ENCODE measurements at places on chromosomes 16 and 17. TPM values are rescaled to one million over a fixed set of nuclear protein-coding genes. Genes with fewer than 3 reads are reported as not detected.

The ANKRD40CL gene
- total RNA-seq: not detected

The CLEC10A gene
- total RNA-seq: 7.7 TPM

GRCh38 chr16:27489906-27490305 is 59.8 kb downstream of the GTF3C1 start:
- H3K4me3 ChIP-seq: no peak overlapping the region
- no peaks in the 10 kb centered on the region for H3K27me3 ChIP-seq
- peaks cover 13% of the 10 kb centered on the region for H3K36me3 ChIP-seq
- peak; percentile 32 for DNase-seq
- no peaks in the 10 kb centered on the region for H3K4me1 ChIP-seq

GRCh38 chr17:66413559-66414520 is 111.4 kb downstream of the PRKCA start:
- H3K4me1 ChIP-seq: no peaks in the 10 kb centered on the region
- no peaks in the 10 kb centered on the region for H3K36me3 ChIP-seq
- no peak overlapping the region for H3K4me3 ChIP-seq
- no peak overlapping the region for H3K27ac ChIP-seq
- no peaks in the 10 kb centered on the region for H3K27me3 ChIP-seq

- no peak overlapping the region for H3K27ac ChIP-seq
- no peak overlapping the region for H3K4me3 ChIP-seq
- no peaks in the 10 kb centered on the region for H3K36me3 ChIP-seq
- DNase-seq: no peak
These were observed 31.9 kb upstream of the CCR7 start for GRCh38 chr17:40597156-40597555.

GRCh38 chr17:40699371-40699770 is 4.2 kb downstream of the KRT24 start:
- no peaks in the 10 kb centered on the region for H3K27me3 ChIP-seq
- H3K4me1 ChIP-seq: no peaks in the 10 kb centered on the region
- DNase-seq: no peak

GRCh38 chr17:74541176-74542111 is 4.5 kb downstream of the CD300C start:
- H3K27me3 ChIP-seq: no peaks in the 10 kb centered on the region
- DNase-seq: peak; percentile 34
- H3K4me3 ChIP-seq: no peak overlapping the region
- no peak overlapping the region for H3K27ac ChIP-seq
- no peaks in the 10 kb centered on the region for H3K4me1 ChIP-seq

GRCh38 chr16:12245921-12246720 is 269.6 kb downstream of the SNX29 start:
- no peak overlapping the region for H3K27ac ChIP-seq
- no peak for DNase-seq
- H3K4me1 ChIP-seq: no peaks in the 10 kb centered on the region
- H3K4me3 ChIP-seq: no peak overlapping the region
- H3K27me3 ChIP-seq: no peaks in the 10 kb centered on the region
- no peaks in the 10 kb centered on the region for H3K36me3 ChIP-seq

The EIF4A3 gene
- total RNA-seq: 44.6 TPM

DNA sequence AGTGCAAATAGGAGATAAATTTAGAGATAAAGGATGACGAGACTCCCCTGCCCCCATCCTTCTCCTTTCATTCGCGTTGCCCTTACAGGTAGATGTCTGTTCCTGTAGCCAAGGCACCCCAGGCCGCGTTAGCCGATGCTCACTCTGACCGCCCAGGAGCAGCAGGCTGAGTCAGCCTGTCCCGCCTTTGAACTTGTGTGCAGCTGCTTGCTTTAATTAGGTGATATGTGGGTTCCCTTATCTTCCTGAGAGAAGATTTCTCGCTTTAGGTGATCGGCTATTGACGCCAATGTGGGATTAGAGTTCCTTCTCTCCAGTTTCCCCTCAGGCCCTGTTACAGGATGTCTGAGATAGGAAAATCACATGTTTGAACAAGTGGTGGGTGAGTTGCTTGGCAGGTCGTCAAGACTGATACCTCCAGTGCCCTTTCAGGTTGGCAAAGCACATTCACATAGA is 119.5 kb downstream of the MSI2 start:
- H3K27ac ChIP-seq: no peak overlapping the region
- H3K27me3 ChIP-seq: no peaks in the 10 kb centered on the region
- no peak overlapping the region for H3K4me3 ChIP-seq
- no peaks in the 10 kb centered on the region for H3K36me3 ChIP-seq
- no peak for DNase-seq

GRCh38 chr16:75023009-75023408 is 24.2 kb downstream of the ZNRF1 start:
- H3K4me3 ChIP-seq: no peak overlapping the region
- H3K36me3 ChIP-seq: no peaks in the 10 kb centered on the region
- no peak overlapping the region for H3K27ac ChIP-seq
- DNase-seq: no peak

DNA sequence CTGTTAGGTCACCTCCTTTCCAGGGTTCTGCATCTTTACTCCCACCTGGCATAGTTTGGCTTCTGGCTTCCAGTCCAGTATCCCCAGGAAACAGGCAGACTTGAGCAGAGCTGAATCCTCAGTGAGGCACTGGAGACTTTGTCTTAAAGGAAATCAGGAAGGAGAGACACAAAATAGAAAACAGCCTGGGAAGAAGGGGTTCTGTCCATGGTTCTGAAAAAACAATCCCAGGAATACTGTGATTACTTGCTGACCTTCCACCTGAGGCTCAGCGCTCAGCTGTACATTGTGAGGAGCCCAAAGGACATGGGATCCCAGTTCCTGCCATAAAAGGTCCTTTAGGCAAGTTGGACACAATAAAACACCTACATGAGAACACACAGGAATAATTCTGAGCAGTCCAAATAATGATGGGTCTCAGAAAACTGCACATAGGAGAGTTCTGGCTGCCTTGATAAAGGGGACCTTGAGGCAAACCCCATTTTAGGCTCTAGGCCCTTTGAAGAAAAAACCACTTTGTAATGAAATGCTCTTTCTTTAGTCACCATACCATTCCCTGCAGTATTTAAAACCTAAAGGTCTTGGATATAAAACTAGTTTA is 81.4 kb upstream of the CRHR1 start:
- no peak for DNase-seq
- H3K27me3 ChIP-seq: no peaks in the 10 kb centered on the region
- no peaks in the 10 kb centered on the region for H3K4me1 ChIP-seq
- no peak overlapping the region for H3K4me3 ChIP-seq
- no peak overlapping the region for H3K27ac ChIP-seq

DNA sequence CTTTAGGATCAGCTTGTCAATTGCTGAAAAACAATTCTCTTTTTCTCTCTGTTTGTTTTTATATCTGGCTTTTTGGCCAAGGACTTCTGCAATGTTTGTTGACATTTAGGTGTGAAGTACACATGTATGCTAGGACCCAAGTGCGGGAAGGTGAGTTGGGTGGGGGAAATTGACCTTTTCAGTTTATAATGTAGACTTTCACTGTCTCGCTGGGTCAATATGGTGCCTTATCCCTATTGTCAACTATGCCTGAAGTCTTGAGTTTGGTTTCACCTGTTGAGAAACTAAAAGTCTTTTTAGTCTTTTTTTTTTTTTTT is 9.5 kb downstream of the WWP2 start:
- H3K27ac ChIP-seq: no peak overlapping the region
- no peaks in the 10 kb centered on the region for H3K4me1 ChIP-seq
- DNase-seq: no peak
- H3K27me3 ChIP-seq: no peaks in the 10 kb centered on the region
- H3K36me3 ChIP-seq: no peaks in the 10 kb centered on the region

- no peaks in the 10 kb centered on the region for H3K36me3 ChIP-seq
- H3K27me3 ChIP-seq: no peaks in the 10 kb centered on the region
- DNase-seq: peak; percentile 45
These were observed 742 bp upstream of the SLC9A5 start for GRCh38 chr16:67248073-67248400.

GRCh38 chr17:64115822-64116534 is 14.0 kb downstream of the ERN1 start:
- H3K27ac ChIP-seq: no peak overlapping the region
- H3K36me3 ChIP-seq: no peaks in the 10 kb centered on the region
- no peak overlapping the region for H3K4me3 ChIP-seq
